ENCODE measurements at places on chromosomes 3 and 15. TPM values are rescaled to one million over a fixed set of nuclear protein-coding genes. Genes with fewer than 3 reads are reported as not detected.

The CDHR4 gene
- 0.24 TPM for total RNA-seq

The IQCF5 gene
- not detected for total RNA-seq

The SYNM gene
- 329 TPM for total RNA-seq

DNA sequence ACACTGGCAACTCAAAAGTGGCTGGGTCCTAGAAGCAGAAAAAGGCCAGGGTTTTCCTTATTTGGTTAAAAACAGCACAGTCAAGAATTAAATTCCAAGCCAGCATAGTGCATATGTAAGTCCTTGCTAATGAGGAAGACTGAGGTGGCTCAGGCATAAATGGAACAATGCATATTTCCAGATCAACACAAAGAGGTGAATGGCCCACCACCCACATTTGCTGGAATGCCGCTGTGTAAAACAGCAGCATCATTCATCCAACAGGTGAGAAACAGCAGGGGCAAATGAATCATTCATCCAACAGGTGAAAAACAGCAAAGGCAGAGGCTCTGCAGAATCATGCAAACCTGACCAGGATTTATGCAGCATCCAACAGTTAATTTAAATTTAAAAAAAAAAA lies 32.9 kb downstream of the GPR176 start:
- no peak for DNase-seq

- peak; percentile 42 for DNase-seq
Observed at GRCh38 chr15:61155741-61156700, 73.1 kb downstream of the RORA start.

- no peak for DNase-seq
Observed at GRCh38 chr15:48748535-48748934, 62.3 kb downstream of the CEP152 start.

DNA sequence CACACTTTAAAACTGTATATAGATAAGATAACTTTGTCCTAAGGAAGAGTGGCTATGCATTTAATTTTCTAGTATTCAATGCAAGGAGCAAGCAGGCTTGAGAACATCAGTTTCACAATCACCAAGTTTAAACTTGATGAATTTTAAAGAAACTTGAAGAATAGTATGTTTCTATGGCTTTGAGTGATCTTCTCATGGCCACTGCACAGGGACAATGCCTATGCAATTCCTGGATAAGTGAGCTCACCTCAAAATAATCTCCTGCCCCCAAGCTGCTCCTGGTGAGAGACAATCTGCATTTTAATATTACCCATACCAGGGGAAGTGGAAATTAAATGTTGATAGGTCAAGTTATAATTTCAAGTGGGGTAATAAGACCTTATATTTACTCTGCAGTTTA lies 376.6 kb upstream of the CBLB start:
- DNase-seq, result no peak

- no peak for DNase-seq
Observed at GRCh38 chr3:136385457-136385856, 135.3 kb downstream of the PCCB start.

GRCh38 chr3:75248974-75249373 lies 415.2 kb upstream of the FRG2C start:
- no peak for DNase-seq

Measured in left cardiac atrium (tissue), 4 donors.